ENCODE measurements at places on chromosomes 1 and 21.

DNA sequence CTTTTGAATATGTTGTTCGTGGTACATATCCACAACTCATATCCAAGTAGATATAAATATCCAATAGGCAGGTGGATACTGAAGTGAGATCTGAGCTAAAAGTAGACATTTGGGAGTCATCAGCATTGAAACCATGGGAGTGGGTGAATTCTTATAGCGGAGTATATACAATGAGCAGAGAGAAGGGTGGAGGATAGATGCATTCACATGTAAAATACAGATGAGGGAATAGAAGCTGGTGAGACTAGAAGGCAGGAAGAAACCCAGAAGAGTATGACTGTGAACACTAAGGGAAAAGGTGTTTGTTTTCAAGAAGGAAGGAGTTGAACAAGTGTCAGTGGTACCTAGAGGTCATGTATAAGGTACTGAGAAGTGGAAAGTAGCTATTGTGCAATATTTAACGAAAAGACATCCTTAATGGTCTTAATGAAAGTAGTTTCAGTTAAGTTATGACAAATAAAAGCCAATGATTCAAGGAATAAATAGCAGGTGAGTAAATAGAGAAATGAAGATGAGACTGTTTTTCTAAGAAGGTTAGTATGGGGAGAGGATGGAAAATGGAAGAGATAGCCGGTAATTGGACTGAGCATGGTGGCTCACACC is 181.6 kb upstream of the CACYBP start:
- no peak for DNase-seq

- no peak for DNase-seq
Observed at GRCh38 chr1:210951279-210951678, 182.7 kb downstream of the KCNH1 start.

DNA sequence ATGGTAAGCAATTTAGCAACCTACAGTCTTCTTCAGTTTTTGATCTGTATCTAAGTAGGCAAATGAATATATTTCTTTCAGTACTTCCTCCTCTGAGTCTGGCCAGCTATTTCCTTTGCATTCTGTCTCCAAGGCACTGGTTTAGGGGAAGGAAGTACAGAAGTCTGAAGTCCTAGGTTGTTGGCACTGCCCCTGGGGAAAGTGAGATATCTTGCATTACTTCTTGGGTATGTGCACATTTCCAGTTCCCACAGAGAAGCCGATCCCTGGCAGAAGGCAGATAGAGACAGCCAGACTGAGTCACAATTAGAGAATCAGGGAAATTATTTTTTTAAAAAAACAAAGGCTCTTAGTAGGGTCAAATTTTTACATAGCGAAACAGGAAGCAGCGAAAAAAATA is 98.8 kb downstream of the RASAL2 start:
- no peak for DNase-seq

GRCh38 chr1:111669268-111669667 is 49.7 kb downstream of the RAP1A start:
- no peak for DNase-seq

DNA sequence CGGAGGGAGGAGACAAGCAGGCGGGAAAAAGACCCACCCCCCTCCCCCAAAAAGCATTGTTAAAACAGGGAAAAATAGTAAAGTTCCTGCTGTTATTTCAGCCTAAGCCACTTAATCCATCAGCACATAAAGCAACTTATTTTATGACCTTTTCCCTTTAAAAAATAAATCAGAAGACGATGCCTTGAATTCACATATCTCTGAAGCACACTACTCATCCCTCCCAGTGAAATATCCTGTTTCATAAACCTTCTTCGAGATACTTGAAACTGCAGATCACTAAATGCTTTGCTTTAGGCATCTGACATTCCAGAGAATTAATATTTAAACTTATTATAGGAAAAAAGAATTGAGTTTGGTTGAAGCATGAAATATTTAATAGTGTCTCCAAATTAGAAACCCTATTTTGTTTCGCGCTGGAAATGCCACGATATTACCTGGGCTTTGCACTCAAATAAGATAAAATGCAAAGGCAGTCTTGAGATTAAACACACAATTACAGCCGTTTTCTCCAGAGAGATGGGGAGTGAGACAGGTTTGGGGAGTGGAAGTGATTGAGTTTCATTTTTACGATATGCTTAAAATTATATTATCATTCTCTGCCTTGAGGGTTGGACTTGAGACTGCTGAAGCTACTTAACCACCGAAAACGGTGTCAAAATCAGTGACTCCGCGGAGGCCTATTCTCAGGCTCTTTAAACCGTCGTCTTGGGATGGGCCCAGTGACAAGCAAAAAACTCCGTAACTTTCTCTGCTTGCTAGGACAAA is 9.3 kb downstream of the GLIS1 start:
- DNase-seq = no peak

- no peak for DNase-seq
Observed at GRCh38 chr1:176574756-176575155, 111.8 kb downstream of the PAPPA2 start.

DNA sequence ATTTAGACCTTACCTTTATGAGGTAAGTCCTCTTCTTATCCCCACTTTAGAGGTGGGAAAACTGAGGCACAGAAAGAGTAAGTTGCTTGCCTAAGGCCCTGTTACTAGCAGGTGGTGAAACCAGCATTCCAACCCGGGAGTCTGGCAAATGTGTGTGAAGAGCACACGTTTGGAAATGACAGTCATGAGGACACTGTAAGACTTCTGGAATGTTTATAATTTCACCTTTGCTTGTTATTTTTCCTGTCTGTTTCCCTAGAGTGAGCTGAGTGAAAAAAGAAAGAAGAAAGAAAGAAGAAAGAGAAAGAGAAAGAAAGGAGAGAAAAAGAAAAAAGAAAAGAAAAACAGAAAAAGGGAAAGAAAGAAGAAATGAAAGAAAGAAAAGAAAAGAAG is 21.2 kb upstream of the LGALS8 start:
- no peak for DNase-seq

GRCh38 chr1:2458687-2459086 is 17.4 kb upstream of the PLCH2 start:
- DNase-seq = no peak

GRCh38 chr1:203311368-203312301 is 6.3 kb downstream of the BTG2 start:
- DNase-seq = no peak

DNA sequence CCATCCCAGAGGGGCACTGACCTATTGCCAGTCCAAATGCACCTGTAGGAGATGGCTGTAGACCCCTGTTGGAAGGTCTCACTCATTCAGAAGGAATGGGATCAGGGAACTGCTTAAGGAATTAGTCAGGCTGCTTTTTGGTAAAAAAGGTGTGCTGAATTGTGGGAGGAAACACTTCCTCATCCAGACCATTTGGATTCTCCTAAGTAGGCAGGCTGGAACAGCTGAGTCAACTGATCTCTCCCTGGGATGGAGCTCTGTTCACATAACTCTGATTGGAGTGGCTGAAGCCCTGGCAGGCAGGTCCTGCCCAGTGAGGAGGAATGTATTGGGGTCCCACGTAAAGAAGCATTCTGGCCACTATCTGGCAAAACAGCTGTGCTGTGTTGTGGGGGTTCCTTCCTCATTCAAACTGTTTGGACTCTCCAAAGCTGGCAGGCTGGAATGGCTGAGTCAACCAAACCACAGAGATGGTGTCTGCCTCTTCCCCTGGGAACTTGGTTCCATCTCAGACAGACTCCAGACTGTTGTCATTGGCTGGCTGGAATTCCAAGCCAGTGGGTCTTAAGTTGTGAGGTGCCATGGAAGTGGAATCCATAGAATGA is 70.7 kb upstream of the PDC start:
- no peak for DNase-seq

DNA sequence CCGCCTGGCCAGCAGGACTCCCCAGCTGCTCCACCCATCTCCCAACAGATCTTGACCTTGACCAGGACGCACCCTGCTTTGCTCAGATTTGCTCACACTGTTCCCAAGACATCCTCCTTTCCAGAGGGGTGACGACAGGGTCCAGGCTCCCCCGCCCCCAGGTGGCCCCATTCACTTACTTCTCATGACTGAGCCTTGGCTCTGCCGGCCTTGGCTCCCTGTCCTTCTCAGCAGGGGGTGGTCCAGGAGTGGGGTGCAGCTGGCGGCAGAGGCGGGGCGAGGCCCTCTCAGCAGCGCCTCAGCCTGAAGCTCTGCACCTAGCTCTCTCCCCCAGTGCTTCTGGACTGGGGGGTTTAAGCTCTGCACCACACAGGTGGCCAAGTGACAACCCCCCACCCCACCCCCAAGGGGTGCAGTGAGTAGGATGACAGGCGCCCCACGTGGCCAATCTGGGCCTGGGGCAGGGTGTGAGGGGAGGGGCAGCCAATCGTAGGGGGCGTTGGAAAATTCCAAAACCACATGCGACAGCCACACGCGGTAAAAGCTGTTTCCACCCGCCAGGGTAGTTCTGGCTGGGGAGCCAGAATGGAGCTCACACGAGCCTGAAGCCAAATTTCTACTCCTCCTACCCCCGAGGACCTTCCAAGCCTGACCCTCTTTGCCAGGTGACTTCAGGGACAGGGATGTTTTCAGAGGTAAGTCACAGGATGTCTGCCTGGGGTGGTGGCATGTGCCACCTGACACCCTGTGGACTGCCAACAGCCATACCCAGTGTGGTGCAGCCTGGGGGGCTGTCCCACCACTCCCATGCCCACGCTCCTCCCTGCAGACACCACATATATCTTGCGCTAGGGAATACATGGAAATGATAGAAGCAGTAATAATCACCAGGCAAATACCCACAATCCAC is 5.6 kb downstream of the RORC start:
- no peak for DNase-seq

- DNase-seq = no peak
Observed at GRCh38 chr1:56435434-56436262, 143.7 kb downstream of the PLPP3 start.

DNA sequence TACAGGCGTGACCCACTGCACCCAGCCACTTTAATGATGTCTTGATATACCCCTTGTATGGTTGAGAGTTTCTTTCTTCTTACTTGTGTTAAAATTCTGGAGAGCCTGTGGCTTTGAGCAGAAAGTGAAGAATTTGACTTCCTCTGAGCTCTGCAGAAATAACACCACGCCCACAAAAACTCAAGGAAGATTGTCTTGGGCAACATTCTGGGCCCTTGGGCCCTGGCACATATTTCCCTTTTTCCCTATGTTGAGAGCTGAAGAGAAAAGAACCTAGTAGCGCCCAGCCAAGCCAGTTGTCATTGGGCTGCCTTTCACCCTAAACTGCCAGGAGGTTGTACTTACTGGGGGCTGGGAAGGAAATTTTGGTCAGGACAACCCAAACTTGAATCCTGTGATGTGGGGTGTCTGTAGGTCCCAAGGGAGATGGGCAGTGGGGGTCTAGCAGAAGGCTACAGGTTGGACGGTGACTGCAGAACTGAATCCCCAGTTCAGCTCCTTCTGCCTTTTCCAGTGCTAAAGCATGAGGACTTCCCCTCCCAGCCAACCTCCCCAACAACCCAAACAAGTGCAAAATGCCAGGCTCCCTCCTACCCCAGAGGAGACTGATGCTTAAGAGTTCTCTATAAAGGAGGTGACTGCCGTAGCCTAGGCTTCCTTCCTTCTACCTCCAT is 11.7 kb upstream of the SNAPIN start:
- DNase-seq = no peak

- DNase-seq = no peak
Observed at GRCh38 chr1:62336995-62337705, 17.9 kb upstream of the KANK4 start.
